ENCODE measurements at places on chromosomes 6 and 20. TPM values are rescaled to one million over a fixed set of nuclear protein-coding genes. Genes with fewer than 3 reads are reported as not detected.

Gene CCN6
- not detected for total RNA-seq

Gene TGM2
- total RNA-seq = not detected

Gene MAN1A1
- total RNA-seq = 15.1 TPM

Gene TRIM15
- total RNA-seq = 2.2 TPM

Data from activated naive CD4-positive, alpha-beta T cell treated with anti-CD3 and anti-CD28 coated beads for 36 hours (primary cell).